ENCODE measurements at places on chromosomes 13 and 19.
A peak's percentile ranks its signal among the peaks of the same experiment; 100 is the strongest.

DNA sequence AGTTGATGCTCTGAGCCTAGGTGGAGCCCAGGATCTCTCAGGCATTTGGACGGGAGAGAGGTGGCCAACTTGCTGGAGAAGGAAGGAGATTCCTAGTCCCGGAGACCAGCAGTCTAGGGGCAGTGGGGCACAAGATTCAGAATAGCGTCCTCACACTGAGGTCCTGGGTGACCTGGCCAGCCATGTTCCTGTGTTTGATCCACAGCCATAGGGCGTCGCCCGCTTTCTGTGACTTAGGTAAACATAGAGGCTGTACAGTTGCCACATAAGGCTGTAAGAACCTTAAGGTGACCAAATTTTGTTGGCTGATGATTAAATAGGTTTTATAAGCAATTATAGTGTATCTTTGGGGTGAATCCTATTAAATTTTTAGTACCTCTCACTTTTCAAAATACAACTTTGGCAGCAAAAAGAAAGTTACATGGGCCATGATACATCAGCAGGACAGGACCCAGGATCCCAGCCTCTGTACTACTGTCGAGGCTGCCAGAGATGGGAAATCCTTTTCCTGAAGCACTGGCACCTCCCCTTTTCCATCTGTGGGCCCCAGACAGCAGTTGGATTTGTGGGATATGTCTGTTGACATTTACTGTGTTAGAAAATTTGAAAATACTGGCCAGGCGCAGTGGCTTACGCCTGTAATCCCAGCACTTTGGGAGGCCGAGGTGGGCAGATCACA, 37.5 kb downstream of the TSSK6 start:
- H3K36me3 ChIP-seq: peaks cover 12% of the 10 kb centered on the region
- H3K4me3 ChIP-seq: no peak overlapping the region
- no peaks in the 10 kb centered on the region for H3K27me3 ChIP-seq
- no peak for DNase-seq

DNA sequence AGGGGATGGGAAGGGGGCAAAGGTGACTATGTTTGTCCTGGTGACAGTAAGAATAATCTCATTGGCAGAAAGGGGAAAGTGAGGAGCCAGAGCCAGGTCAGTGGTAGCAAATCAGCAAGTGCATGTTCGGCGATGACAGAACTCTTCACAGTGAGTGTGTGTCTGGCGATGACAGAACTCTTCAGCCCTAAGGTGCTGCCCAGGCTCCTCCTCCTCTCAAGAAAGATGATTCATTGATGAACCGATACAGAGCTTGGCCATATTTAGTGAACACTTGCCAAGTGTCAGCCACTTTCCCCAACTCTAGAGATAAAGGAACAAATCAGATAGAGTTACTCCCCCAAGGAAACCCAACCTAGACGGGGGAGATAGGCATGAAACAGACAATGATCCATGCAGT, 199.3 kb upstream of the UBL3 start:
- H3K4me1 ChIP-seq: no peaks in the 10 kb centered on the region
- no peak overlapping the region for H3K4me3 ChIP-seq
- H3K27me3 ChIP-seq: no peaks in the 10 kb centered on the region

- no peaks in the 10 kb centered on the region for H3K27me3 ChIP-seq
- H3K27ac ChIP-seq: peak overlapping the region; percentile 52
- peak; percentile 91 for DNase-seq
- H3K36me3 ChIP-seq: no peaks in the 10 kb centered on the region
- peaks cover 19% of the 10 kb centered on the region for H3K4me1 ChIP-seq
Measured at GRCh38 chr19:4567584-4568071, 8.1 kb upstream of the SEMA6B start.

GRCh38 chr13:113044391-113045114, 61.0 kb upstream of the F7 start:
- no peak overlapping the region for H3K4me3 ChIP-seq
- no peak for DNase-seq
- no peaks in the 10 kb centered on the region for H3K36me3 ChIP-seq
- H3K27ac ChIP-seq: no peak overlapping the region
- H3K4me1 ChIP-seq: no peaks in the 10 kb centered on the region

DNA sequence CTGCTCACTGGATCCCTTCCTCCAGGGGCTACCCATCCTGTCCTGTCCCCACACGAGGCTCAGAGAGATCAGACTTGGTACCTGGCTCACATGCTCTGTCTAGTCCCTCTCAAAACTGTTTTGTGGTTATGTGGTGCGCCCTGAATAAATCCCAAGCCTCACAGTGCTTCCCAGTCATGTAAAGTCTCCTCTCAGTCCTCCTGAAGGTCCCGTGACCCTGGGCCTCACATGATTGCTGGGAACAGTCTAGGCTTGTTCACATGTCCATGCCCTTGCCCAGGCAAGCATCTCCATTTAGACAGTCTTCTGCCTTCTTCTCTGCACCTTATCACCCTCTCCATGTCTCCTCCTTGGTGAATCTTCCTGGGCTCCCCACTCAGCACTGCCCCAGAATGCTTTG, 36.0 kb upstream of the POU2F2 start:
- peaks cover 9% of the 10 kb centered on the region for H3K27me3 ChIP-seq
- no peak for DNase-seq
- H3K4me3 ChIP-seq: no peak overlapping the region
- H3K4me1 ChIP-seq: no peaks in the 10 kb centered on the region
- H3K36me3 ChIP-seq: no peaks in the 10 kb centered on the region

- no peaks in the 10 kb centered on the region for H3K4me1 ChIP-seq
- no peak overlapping the region for H3K4me3 ChIP-seq
- no peak overlapping the region for H3K27ac ChIP-seq
- peaks cover 2% of the 10 kb centered on the region for H3K36me3 ChIP-seq
- H3K27me3 ChIP-seq: no peaks in the 10 kb centered on the region
Measured at GRCh38 chr13:47959468-47960247, 41.4 kb downstream of the SUCLA2 start.

DNA sequence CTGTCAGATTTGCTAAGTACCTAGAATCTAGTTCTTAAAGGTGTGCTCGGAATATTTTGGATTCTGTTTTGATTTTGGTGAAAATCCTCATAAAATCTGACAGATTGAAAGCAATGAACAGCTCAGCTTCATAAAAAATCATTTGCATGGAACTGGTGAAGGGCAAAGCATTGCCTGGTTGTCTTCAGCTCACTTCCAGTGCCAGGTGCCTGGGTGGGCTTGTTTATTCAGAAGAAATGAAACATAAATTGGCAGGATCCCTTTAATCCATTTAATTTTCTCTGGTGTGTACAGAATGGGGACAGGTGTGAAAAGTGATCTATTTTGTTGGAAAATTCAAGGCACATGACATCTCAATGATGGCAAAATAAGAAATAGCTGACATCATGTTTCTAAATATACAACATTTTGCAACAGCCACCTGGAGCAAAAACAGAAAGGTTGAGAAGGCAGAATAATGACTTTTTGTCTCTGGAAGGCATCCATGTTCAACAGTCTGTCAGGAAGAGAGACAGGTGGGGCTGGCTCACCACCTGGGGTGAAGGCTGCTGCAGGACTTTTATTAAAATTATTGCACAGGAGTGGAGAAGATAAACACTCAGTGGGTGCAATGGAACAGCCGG, 52.2 kb downstream of the RFC3 start:
- H3K36me3 ChIP-seq: no peaks in the 10 kb centered on the region
- no peak overlapping the region for H3K4me3 ChIP-seq
- no peaks in the 10 kb centered on the region for H3K4me1 ChIP-seq
- H3K27ac ChIP-seq: no peak overlapping the region
- no peaks in the 10 kb centered on the region for H3K27me3 ChIP-seq
- no peak for DNase-seq

- no peaks in the 10 kb centered on the region for H3K27me3 ChIP-seq
- peak overlapping the region; percentile 95 for H3K27ac ChIP-seq
- no peaks in the 10 kb centered on the region for H3K36me3 ChIP-seq
- DNase-seq: peak; percentile 80
- peaks cover 45% of the 10 kb centered on the region for H3K4me1 ChIP-seq
Measured at GRCh38 chr19:48258350-48258749, 2.6 kb upstream of the CARD8 start.

DNA sequence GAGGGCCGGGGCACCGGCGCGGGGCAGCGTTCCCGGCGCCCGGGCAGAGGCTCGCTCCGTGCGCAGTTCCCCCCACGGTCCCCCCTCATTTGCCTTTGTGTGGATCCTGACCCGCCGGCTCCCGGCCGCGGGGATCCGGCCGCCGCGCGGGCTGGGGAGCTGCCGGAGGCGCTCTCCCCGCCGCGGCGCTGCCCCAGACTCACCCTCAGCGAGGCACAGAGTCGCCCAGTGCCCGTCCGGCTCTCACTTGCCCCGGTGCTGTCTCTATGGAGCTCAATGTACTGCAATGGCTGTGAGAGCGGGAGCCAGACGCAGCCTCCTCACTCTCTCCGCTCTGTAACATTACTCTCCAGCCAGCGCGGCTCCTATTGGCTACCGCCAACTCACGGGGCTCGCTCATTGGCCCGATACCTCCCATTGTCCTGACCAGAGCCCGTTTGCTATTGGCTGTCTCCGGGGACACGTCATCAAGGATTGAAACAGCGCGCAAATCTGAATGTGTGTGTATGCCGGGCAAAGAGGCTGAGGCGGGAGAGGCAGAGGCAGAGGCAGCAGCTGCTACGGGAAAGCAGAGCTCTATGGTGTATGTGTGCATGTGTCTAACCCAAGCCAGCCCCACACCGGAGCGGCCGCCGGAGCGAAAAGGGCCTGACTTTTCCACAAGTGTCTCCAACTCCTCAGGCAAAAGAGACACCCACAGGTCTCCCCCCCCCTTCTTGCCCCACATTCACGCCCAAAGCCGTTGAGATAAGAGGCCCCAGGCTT, at the start of gene HMGB1:
TSS of gene HMGB1 (minus strand) at position 344 of the 765 bp plus-strand sequence. CDS start 2,256 bp downstream, outside the sequence.
- H3K4me1 ChIP-seq: peaks cover 25% of the 10 kb centered on the region
- peak within 1 kb of the TSS; percentile 69 for H3K4me3 ChIP-seq
- no peaks in the 10 kb centered on the region for H3K27me3 ChIP-seq

- no peak overlapping the region for H3K4me3 ChIP-seq
- H3K36me3 ChIP-seq: no peaks in the 10 kb centered on the region
- H3K27ac ChIP-seq: no peak overlapping the region
Measured at GRCh38 chr19:48158210-48158790, 11.8 kb downstream of the LIG1 start.

DNA sequence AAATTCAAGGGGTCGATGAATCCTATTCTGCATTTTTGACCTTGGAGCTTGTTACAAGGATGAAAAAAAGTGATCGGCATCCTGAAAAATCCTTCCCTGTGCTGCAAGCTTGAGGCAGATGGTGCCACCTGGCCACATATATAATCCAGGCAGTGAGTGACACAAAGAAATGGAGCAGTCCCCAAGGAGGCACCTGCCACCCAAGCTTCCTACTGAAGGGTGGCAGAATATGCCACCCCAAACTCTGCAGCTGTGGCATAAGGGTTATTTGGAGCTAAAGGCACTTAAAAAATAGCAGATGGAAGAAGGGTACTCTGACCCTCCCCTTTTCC, 15.4 kb downstream of the TMEM272 start:
- no peaks in the 10 kb centered on the region for H3K27me3 ChIP-seq
- H3K27ac ChIP-seq: no peak overlapping the region
- no peaks in the 10 kb centered on the region for H3K36me3 ChIP-seq
- DNase-seq: no peak
- no peaks in the 10 kb centered on the region for H3K4me1 ChIP-seq

- no peak overlapping the region for H3K27ac ChIP-seq
- no peaks in the 10 kb centered on the region for H3K4me1 ChIP-seq
Measured at GRCh38 chr13:84812078-84812477, 929.8 kb upstream of the SLITRK1 start.

GRCh38 chr19:48815870-48816501, 5.2 kb upstream of the BCAT2 start:
- no peak overlapping the region for H3K4me3 ChIP-seq
- H3K4me1 ChIP-seq: peaks cover 7% of the 10 kb centered on the region
- H3K36me3 ChIP-seq: no peaks in the 10 kb centered on the region
- DNase-seq: no peak
- no peaks in the 10 kb centered on the region for H3K27me3 ChIP-seq

GRCh38 chr13:37382146-37382545, 216.4 kb downstream of the POSTN start:
- no peak overlapping the region for H3K4me3 ChIP-seq
- DNase-seq: no peak
- H3K27me3 ChIP-seq: no peaks in the 10 kb centered on the region
- H3K4me1 ChIP-seq: no peaks in the 10 kb centered on the region
- no peak overlapping the region for H3K27ac ChIP-seq

- H3K27ac ChIP-seq: peak overlapping the region; percentile 73
- no peak for DNase-seq
- H3K4me1 ChIP-seq: peaks cover 10% of the 10 kb centered on the region
- H3K27me3 ChIP-seq: no peaks in the 10 kb centered on the region
- no peaks in the 10 kb centered on the region for H3K36me3 ChIP-seq
Measured at GRCh38 chr13:48531416-48532255, 1.2 kb downstream of the RCBTB2 start.
